Activated CD8-positive, alpha-beta memory T cell treated with anti-CD3 and anti-CD28 coated beads for 1 hour (primary cell): ENCODE measurements at places on chromosomes 16 and 17.

DNA sequence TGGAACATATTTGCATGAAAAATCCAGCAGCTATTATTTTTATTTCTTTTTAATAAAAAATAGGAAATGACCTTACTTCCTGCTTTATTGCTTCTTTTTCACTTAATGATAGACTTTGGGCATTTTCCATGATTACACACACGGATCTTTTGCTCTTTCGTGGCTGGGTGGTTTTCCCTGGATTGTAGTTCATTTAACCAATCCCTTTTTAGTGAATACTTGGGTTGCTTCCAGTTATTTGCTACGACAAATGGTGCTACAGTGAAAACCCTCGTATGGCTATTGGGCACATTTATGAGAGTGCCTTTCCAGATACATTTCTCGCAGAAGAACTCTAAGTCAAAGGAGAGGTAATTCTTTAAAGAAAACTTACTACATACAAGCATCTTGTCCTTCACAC, 38.6 kb downstream of the FOXL1 start:
- no peak for DNase-seq

DNA sequence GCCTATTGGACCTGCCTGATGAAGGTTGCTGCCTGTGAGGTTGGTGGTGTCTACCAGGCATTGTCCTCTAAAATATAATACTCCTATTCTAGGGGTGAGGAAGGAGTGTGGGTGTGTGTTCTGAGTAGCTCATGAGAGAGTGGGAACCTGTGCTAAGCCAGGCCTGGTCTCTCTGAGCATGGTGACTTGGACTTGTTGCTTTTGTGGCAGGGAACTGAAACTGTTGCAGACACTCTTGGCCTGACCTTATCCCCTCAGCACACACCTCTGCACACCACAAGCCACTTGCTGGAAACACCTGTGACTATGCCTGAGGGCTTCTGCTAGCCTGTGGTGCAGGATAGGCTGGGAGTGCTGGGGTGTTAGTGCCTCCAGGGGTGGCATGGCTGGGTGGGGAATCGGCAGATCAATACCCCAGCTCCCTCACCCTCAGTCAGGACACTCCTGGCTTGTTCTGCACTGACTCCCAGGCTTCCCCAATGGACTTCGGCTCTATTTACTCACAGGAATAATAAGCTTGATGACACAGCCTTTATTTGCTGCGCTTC, 29.9 kb downstream of the PLCG2 start:
- DNase-seq, result no peak

DNA sequence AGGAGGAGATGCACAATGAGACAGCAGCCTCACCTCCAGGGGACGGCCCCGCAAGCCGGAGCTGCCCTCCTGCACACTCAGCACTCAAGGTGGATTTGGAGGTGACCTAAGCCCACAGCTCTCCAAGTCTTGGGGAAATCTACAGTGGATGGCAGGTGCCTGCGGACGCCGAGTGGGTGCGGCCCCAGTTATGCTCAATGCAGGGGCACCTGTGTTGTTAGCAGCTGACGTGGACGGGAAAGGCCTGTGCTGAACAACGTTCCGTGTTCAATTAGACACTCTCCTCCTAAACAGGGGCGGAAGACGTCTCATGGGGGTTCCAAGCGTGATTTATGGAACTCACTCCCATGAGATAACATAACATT, 22.0 kb upstream of the METRNL start:
- DNase-seq, result no peak

GRCh38 chr16:87441886-87442580, 49.9 kb downstream of the MAP1LC3B start:
- no peak for DNase-seq

- DNase-seq, result no peak
Observed at GRCh38 chr16:14199199-14199598, 128.1 kb downstream of the MRTFB start.
